ENCODE measurements at places on chromosomes 1 and 21.

DNA sequence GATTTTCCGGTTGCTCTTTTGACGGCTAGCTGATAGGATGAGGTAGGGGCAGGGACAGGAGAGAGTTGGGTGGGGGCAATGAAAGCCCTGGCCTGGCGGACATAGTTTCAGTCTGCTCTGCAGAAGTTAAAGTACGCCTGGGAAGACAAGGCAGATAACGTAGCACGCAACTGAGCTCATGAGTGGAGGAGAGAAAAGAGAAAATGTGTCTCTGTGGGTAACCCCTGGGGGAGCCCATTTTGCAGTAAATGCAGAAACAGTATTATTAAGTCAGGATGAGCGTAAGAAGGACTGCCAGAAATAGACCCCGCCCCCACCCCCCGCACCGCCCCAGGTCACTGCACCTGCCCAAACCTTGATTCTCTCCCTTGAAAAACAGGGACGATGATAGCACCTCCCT, 51.7 kb upstream of the TARBP1 start:
- no peak for DNase-seq

- DNase-seq: no peak
Observed at GRCh38 chr1:170872663-170873062, 62.7 kb upstream of the MROH9 start.

DNA sequence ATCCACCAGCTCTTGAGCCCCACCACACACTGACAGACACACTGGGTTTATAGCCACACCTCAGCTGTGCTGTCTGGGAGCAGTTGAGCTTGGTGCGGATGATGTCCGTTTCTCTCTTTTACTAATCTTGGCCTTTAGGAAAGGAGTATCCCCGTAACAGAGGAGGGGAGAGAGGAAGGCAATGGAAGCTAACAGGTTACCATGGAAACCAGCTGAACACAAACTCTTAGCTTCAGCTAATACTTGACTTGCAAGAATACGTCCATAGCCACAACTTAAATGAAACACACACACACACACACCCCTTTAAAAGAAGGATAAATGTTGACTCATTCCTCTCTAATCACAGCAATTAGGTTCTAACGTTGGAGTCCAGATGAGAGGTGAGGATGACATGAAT, 28.0 kb upstream of the LRRN2 start:
- DNase-seq: no peak

DNA sequence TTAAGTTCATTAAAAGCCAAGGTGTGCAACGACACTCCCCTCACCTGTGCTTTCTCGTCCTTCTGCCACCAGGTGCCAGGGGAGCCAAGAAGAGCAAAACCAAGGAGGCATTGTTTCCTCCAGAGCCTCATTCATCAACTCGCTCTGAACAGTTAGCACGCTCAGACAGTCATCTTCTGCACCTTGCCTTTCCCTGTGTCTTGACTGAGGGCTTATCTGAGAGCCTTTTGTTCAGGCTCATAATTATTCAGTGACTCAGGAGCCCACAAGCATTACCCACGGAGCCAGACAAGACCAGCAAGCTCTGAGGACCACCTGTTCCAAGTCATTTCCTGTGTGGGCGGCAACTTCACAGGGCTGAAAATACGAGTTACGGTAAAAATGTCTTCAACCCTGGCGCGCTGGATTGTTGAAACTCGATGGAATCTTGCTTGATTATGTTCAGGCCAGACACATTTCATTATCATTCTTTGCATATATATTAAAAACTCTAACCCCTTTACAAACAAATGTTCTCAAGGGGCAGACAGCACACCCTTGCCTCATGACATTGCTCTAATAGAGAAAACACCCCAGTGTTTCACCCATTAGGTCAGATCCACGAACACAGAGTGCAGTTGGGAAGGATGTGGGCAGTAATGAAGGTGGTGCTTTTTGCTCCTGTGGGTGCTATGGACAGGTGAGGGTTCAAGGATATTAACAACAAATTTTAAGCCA, 89.7 kb upstream of the RUNX1 start:
- no peak for DNase-seq

GRCh38 chr1:196609370-196609737, 1.1 kb upstream of the KCNT2 start:
- no peak for DNase-seq

DNA sequence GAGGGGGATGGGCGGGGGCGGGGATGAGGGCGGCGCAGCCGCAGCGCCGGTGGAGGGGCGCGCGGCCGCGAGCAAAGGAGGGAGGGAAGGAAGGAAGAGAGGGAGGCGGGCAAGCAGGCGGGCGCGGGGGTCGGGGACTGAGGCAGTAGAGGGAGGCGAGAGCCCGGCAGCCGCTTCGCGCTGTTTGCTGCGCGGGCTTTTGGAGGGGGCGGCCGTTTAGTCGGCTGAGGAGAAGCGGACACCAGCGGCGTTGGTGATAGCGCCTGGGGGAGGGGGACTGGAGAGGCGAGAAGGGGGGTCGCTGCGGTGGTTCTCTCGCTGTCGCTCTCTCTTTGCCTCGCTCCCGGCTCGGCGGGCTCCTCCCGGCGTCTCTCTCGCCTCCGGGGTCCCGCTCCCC, at the start of gene HS2ST1:
Gene HS2ST1 (plus strand): TSS at position 35 of the 397 bp plus-strand sequence.
- DNase-seq: peak; percentile 92

DNA sequence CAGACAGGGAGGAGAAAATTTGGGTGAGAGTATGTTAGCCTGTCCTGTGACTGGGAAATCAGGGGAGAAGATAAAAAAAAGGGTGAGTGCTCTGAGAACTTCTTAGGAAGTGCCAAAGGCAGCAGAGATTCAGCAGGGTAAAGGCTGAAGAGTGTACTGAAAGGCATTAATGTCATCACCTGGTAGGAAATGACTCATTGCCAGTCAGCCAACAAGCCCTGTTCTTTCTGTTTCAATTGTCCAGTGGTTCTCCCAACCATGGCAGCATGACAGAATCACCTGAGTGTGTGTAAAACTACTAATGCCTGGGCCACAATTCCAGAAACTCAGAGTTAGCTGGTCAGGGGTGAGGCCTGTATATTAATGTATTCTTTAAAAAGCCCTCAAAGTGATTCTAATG, 83.5 kb downstream of the INTS7 start:
- DNase-seq: no peak

- DNase-seq: no peak
Observed at GRCh38 chr1:202319381-202320080, 22.2 kb downstream of the UBE2T start.
